ENCODE measurements at places on chromosomes 5 and 9.

GRCh38 chr9:94726495-94727191, at the start of gene AOPEP:
TSS of gene AOPEP (plus strand) at chr9:94726699. CDS start at chr9:94759784, 33,085 bp downstream.
- peak; percentile 94 for DNase-seq

DNA sequence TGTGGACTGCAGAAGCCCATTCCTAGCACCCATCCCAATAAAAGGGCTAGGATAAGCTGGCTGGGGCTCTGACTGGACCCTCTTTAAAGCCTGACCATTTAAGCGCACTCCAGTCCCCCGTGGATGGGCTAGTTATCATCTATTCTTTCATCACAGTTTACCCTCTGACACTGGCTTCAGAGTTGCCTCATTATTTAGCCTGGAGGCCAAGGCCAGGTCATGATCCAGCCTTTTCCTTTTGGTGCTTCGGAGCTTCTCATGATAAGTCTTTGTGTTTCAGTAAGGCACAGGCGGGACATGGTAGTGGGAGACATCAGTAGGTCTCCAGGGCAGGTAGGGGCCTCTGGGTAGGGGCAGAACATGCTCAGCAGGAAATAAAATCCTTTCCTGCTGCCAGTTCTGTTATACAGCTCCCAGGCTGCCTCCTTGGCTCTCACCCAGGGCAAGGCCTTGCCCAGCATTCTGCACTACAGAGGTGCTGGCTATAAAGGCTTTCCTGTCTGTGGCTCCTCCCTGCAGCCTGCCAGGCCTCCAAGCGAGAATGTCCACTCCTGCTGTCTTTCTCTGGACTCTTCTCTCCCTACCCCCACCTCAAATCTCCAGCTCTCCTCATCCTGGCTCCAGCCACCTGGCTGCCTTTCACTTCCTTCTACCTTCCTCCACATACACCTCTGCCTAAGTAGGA, 128.8 kb downstream of the FSTL4 start:
- no peak for DNase-seq

DNA sequence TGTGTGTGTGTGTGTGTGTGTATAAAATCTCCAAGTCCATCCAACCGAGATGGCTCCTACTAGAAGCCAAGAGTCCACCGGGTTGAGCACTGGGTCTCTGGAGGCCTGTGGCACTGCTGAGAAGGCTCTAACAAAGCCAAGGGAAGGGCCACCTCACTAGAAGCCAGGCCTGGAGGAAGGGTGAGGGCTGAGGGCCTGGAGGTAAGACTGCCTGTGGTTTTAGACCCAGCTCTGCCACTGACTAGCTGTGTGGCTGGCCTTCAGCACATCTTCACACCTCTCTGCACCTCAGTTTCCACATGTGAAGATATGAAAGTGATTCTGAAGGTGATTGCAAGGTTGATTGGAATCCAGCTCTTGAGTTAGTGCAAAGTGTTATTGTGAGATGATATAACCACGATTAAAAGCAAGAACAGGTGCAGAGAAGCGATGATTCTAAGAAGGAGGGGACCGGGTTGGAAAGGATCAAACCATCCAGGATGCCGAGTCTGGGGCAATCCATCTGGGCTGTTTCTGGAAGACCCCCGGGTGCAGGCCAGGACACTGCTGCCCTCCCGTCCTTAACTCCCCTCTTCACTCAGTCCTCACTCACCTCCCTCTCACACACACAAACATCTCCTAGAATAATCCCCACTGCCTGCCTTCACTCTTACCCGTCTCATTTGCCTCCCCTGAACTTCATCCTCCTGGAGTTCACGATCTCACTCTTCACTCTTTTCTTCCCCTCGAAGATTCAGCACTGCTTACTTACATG, 2.3 kb downstream of the IL4 start:
- DNase-seq: no peak

DNA sequence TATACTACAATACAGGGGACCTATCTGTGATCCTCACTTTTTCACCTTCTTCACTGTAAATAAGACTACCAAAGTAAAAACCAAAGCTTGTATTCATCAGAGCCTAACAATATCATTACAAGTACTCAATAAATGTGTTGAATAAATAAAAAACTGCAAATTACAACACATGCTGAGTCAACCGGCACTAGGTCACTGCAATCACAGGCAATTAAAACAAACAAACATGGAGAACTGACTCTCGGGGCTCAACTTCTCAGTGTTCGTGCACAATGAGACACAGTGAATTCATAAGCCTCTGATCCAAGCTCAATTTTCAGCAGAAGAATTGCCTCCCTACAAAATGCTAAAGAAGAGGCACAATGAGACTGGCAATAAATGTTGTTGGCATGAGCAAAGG, 69.2 kb downstream of the CDK5RAP2 start:
- DNase-seq: no peak

- DNase-seq: no peak
These were observed 73.9 kb downstream of the SH3PXD2B start for GRCh38 chr5:172380301-172380986.

DNA sequence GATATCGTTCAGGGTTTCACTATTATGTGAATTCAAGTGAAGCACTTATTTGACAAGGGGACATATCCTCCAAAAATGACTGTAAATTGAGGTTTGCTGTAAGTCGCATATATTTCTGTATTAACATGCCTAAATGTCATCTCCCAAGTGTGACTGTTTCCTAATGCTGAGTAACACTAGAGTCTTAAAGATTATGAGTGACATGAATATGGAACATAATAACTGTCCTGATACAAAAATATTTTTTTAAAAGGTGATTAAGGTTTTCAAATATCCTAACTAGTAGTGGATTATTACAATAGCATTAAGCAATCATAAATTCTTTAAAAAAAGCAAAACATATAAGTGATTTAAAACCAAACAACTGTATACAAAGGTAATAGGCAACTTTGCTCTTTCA, 3.6 kb downstream of the NFIB start:
- DNase-seq: no peak

DNA sequence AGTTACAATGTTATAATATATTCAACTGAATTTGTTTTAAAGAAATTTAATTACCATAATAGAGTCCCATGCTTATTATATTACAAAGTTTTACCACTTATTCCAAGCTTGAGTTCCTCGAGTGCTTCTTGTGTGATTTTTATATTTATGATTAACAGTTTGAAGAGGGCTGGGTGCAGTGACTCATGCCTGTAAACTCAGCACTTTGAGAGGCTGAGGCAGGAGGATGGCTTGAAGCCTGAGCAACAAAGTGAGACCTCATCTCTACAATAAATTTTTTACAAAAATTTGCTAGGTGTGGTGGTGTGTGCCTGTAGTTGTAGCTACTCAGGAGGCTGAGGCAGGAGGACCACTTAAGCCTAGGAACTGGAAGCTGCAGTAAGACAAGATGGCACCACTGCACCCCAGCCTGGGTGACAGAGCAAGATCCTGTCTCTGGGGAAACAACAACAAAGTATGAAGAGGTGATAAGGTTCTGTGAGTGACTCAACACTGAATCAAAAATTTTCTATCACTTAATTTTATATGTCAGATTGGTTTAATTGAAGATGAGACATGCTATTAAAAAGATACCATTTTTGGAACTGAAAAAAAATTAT, 9.2 kb downstream of the POC5 start:
- DNase-seq: no peak

GRCh38 chr5:172521338-172521932, 67.1 kb upstream of the SH3PXD2B start:
- DNase-seq: no peak

- peak; percentile 51 for DNase-seq
These were observed 23.6 kb downstream of the PCDHGC5 start for GRCh38 chr5:141512390-141512910.

GRCh38 chr5:25399878-25400480, 755.2 kb upstream of the CDH10 start:
- DNase-seq: no peak

DNA sequence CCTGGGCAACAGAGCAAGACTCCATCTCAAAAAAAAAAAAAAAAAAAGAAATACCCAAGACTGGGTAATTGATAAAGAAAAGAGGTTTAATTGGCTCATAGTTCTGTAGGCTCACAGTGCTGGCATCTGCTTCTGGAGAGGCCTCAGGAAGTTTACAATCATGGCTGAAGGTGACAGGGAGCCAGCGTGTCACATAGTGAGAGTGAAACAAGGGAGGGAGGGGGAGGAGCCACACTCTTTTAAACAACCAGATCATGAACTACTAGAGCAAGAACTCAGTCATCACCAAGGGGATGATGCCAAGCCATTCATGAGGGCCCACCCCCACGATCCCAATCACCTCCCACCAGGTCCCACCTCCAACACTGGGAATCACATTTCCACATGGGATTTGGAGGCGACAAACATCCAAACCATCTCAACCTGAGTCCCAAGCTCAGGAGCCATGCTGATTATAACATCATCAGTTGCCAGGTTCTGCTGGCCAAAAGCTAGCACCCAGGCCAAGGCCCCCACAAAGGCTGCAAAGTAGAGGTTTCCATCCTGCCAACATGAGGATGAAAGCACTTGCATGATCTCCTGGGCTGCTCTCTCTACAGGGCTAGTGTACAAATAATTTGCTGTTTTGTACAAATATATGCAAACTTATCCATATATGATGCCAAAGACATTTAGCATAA, 15.3 kb downstream of the DENND1A start:
- no peak for DNase-seq

DNA sequence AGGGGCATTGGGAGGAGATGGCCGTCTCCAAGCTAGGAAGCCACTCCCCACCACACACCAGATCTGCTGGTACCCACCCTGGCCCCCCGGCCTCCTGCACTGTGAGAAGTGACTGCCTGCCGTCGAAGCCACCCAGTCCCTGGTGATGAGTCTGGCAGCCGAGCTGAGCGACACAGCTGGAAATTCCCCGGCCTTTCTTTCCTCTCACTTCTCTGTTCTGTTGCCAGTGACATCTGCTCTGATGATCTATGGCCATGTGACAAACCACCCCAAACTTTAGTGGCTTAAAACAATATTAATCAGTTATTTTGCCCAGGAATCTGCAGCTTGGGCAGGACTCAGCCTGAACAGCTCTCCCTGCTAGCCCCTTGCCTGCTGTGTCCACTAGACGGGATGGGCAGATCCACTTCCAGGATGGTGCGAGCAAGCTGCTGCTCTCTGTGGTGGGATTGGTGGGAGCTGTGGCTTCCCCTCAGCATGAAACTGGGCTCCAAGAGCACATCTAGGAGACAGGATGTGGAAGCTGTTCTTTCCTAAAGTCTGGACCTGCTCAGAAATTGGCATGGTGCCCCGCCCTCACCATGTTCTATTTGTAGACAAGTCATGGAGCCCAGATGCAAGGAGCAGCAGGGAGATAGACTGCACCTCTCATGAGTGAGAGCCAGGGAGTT, 211.2 kb downstream of the GADD45G start:
- no peak for DNase-seq

- no peak for DNase-seq
These were observed 11.9 kb downstream of the OTULINL start for GRCh38 chr5:14593326-14594021.

- peak; percentile 96 for DNase-seq
These were observed 153.6 kb downstream of the SNX18 start for GRCh38 chr5:54671111-54671531.

DNA sequence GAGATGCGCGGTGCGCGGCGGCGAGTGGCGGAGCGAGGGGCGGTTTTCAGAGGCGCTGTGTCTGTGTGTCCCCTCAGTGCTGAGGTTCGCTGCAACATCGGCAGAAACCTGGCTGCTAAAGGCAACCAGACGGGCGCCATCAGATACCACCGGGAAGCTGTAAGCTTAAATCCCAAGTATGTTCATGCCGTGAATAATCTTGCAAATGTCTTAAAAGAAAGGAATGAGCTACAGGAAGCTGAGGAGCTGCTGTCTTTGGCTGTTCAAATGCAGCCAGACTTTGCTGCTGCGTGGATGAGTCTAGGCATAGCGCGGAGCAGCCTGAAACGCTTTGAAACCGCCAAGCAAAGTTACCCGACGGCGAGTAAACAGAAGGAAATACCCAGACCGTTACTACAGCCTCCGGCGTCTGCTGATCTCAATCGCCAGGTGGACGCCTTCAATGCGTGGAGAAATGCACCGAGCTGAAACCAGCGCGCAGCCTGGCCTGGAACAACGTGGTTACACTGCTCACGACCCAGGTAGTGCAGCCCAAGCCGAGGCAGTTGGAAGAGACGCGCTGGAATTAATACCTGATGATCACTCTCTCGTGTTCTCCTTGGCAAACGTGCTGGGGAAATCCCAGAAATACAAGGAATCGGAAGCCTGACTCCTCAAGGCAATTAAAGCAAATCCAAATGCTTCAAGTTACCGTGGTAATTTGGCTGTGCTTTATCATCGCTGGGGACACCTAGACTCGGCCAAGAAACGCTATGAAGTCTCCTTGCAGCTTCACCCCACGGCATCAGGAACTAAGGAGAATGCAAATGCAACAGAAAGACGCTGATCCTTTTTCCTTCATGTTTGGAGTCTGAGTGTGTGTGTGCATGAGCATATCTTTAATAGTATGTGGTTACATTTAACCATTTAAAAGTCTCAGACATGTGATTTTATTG, 15.9 kb downstream of the OR2V1 start:
- DNase-seq: no peak

DNA sequence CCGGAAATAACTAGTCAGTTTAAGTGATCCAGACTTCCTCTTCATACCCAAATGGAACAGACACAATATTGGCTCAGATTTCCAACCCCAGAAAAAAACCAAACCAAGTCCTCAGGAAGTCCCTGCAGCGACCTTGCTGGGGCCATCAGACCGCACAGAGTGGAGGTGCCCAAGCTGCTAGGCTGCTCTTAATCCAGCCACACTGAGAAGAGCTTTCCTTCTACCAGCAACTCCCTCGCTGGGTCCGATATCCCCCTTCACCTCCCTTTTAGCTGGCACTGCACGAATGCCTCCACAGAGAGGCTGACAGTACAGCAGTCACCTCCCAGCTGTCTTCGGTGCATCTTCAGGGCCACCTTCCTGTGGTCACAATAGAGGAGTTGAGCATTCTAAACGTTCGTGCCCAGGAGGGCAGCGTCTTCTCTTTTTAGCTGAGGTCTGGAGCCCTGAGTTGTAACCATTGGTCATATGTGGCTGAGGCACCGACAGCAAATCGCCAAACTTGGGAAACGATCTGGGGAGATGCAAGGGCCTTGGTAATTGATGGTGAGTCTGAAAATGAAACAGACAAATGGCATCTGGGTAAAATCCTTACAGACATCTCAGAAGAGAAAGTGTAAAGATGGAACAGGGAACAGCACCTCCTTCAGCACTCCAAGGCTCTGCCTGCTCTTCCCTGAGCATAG, 5.7 kb downstream of the NAIF1 start:
- no peak for DNase-seq

DNA sequence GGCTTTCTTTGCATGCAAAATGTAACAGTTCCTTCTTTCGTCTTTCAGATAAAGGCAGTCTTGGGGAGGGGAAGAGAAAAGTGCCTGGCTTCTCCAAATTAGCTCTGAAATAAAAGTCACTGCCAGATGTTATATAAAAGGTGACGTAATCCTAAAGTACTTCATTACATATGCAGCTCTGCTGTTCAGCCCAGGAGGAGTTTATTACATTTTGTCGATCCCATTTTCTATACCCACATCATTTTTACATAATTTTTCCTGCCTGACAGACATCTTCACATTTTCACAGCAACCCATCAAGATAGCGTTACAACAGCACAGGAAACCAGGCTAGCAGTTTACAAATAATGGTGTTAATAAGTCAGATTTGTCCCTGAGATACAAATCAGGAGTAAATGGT, 86.7 kb upstream of the SLC30A5 start:
- no peak for DNase-seq
